ENCODE measurements at places on chromosomes 1 and 21.

DNA sequence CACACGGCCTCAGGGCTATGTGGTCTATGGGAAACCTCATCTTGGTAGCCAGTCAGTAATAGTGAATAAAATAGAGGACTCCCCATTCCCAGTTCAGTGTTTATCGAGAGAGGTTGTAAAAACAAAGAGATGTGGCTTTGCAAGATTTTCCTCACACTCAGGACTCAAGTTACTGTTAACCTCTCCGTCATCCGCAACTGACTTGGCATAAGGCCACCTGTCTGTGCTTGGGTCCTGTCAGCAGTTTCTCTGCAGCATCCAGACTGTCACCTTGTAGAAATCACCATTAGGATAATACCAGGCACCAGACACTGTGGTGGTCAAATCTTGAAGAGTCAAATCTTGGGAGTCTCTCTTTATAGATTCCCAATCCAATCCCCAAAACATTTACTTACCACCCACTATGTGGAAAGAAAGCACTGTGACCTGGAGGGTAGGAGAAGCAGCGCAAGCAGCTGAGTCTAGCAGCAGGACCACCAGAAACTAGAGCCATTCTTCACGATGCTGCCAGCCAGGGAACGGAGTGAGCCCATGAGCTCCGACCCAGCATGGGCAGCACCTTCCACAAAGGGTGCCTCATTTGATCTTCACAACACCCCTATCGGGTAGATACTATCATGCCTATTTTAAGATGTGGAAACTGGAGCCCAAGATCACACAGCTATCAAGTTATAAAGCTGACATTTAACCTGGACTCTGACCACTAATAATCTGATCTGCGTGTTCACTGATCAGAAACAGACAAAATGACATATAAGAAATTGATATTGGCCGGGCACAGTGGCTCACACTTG, 5.6 kb upstream of the GPR25 start:
- DNase-seq = no peak
- no peak overlapping the region for H3K4me3 ChIP-seq
- H3K36me3 ChIP-seq = peaks cover 10% of the 10 kb centered on the region

DNA sequence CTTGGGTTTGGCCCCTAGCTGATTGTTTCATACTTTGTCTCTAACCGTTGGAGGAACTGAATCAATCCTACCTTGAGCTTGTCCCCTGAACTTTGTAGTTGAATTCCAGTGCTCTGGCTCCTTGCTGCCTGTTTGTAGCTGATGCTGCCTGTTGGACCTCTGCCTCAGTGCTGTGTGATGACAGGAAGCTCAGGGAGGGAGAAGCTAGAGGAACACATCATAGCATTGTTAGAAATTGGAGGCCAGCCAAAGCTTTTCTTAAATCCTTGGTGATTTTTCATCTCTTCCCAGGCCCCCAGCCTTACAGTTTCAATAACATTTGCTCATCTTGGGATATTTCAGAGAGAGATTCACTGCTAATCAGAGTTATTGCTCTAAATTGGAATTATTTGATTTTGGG, 34.0 kb downstream of the MACF1 start:
- peaks cover 25% of the 10 kb centered on the region for H3K4me1 ChIP-seq
- no peaks in the 10 kb centered on the region for H3K27me3 ChIP-seq
- H3K4me3 ChIP-seq = no peak overlapping the region
- peak overlapping the region; percentile 73 for H3K27ac ChIP-seq
- no peak for DNase-seq
- H3K36me3 ChIP-seq = peaks cover 5% of the 10 kb centered on the region

DNA sequence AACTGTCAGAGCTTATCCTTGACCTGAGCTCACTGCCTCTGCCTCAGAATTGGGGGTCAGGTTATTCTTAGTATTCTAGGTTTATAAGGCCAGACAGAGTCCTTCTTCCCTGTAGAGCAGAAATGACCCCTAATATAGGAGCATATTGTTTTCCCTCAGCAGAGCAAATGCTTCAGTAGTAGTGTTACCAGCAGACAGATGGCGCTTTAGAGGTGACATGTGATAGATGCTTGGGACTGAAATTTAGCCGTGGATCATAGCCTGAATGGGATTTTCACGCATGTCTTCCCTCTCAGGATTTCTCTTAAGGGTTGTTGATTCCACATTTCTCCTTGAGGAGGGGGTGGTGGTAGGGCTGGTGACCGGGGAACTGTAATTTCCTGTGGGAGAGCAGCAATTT, 24.5 kb downstream of the ADARB1 start:
- peaks cover 51% of the 10 kb centered on the region for H3K4me1 ChIP-seq
- H3K27ac ChIP-seq = peak overlapping the region; percentile 57
- H3K27me3 ChIP-seq = no peaks in the 10 kb centered on the region
- H3K4me3 ChIP-seq = no peak overlapping the region
- H3K36me3 ChIP-seq = peaks cover 1% of the 10 kb centered on the region

DNA sequence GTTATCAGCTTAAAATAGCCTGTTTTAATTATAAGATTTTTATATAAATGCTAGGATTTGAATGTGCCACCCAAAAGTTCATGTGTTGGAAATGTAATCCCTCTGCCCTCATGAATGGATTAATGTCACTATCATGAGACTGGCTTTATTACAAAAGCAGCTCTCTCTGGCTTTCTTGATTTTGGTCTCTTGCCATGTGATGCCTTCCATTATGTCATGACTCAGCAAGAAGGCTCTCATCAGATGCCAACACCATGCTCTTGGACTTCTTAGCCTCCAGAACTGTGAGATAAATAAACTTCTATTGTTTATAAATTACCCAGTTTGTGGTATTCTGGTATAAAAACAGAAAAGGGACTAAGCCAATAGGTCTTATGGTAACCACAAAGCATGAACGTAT, 6.9 kb upstream of the PRSS38 start:
- no peak overlapping the region for H3K27ac ChIP-seq
- H3K36me3 ChIP-seq = peaks cover 2% of the 10 kb centered on the region
- DNase-seq = no peak
- H3K4me3 ChIP-seq = no peak overlapping the region
- peaks cover 16% of the 10 kb centered on the region for H3K27me3 ChIP-seq

GRCh38 chr1:245118066-245118465, 36.7 kb upstream of the KIF26B start:
- no peak overlapping the region for H3K27ac ChIP-seq
- peaks cover 3% of the 10 kb centered on the region for H3K4me1 ChIP-seq
- H3K4me3 ChIP-seq = no peak overlapping the region
- no peak for DNase-seq
- no peaks in the 10 kb centered on the region for H3K27me3 ChIP-seq
- no peaks in the 10 kb centered on the region for H3K36me3 ChIP-seq

All from chondrocyte (in vitro differentiated cells).